ENCODE measurements at places on chromosomes 12 and 14.

- no peak for DNase-seq
Observed at GRCh38 chr12:9387450-9387849, 179.3 kb upstream of the PZP start.

- DNase-seq = no peak
Observed at GRCh38 chr12:124684971-124685688, 117.7 kb upstream of the NCOR2 start.

DNA sequence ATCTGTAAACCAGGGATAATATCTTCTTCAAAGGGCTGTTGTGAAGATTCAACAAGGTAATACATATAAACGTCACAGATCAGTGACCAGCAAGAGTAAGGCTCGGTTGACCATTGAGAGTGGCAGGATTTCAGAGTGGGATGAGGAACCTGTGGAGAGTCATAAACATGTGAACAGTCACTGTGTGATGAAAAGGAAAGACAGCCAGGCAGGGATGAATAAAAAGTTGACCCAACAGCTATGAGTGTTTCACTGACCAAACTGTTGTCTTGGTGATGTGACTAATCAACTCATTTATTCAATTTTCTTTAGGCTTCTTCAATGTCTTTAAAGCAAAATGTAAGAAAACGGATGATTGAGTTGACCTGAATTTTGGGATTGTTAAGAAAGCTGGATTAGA lies 8.6 kb upstream of the FRMD6 start:
- DNase-seq = no peak

- no peak for DNase-seq
Observed at GRCh38 chr14:89399594-89400068, 17.4 kb downstream of the FOXN3 start.

DNA sequence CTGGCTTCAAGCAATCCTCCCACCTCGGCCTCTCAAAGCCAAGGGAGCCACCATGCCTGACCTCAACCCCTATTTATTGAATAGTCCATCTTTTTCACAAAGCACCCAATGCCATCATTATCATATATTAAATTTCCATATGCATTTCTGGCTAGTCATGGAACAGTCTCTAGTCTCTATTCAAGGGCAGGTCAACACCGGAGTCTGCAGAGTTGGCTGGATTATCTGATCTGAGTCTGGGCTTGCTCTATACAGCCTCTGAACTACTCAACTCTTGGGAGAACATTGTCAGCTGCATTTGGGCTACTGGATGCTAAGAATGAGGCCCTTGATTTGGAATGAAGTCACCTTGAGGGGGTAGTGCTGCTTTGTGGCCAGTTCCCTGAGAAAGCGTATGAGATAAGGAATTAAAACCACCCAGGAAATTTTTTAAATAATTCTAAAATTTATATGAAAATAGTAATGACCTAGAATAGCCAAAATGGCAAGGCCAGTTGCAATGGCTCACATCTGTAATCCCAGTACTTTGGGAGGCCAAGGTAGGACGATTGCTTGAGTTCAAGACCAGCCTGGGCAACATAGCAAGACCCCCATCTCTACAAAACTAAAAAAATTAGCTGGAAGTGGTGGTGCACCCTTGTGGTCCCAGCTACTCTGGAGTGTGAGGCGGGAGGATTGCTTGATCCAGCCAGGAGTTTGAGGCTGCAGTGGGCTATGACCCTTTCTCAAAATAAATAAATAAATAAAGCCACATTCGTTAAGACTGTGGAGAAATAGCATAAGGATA lies 6.9 kb upstream of the NAA25 start:
- DNase-seq = no peak

DNA sequence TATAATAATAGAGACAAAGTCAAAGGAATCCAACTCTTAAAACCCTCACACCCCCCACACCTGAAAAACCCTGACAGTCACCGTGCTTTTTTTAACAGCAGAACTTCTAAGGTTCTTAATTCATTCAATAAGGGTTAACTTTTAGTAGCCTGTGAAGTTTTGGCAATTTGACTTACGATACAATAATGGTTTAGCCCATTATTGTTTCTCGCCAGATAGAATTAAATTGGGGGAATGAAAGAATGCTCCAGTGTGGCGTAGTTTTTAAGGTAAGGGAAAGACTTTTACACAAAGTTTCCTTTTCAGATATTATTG lies 604 bp upstream of the MAGOHB start:
- DNase-seq = no peak

DNA sequence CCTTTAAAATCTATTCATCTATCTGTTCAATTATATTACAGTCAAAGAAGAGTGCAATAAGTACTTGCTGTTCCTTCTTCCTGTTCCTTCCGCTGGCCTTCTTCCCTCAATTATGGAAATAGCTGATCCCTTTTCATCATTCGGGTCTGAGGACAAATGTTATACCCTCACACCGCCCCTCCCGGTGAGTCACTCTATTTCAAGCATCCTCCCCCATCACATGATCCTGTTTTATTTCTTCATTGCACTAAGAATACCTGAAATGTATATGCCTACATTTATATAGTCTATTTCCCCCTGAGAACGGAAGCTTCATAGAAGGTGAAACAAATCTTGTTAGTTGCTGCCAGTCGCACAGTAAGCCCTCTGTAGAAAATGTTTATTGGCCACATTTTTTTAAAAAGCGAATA lies 2.5 kb downstream of the SLC38A1 start:
- no peak for DNase-seq

Measured in pancreas (tissue), 10 donors.